ENCODE measurements at places on chromosomes 7 and 10.

- DNase-seq: no peak
Measured at GRCh38 chr10:113333313-113333712, 219.5 kb upstream of the HABP2 start.

- no peak for DNase-seq
Measured at GRCh38 chr7:117231047-117231359, 91.9 kb downstream of the WNT2 start.

GRCh38 chr7:139683137-139683921 lies 94.5 kb downstream of the HIPK2 start:
- no peak for DNase-seq

DNA sequence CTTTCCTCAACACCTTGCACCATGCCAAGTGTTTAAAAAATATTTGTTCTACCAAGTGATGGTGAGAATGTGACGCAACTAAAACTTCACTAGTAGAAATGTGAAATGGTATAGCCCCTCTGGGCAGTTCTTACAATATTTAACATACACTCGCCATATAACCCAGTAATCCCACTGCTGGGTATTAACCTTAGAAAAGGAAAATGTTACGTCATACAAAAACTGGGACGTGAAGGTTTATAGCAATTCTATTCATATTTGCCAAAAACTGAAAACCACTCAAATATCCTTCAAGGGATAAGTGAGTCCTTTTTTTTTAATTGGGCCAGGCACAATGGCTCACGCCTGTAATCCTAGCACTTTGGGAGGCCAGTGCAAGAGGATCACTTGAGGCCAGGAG lies 279.3 kb downstream of the SKIDA1 start:
- DNase-seq: no peak

GRCh38 chr10:103651783-103652476 lies 158.4 kb downstream of the NEURL1 start:
- no peak for DNase-seq

- DNase-seq: no peak
Measured at GRCh38 chr10:6564367-6564766, 15.7 kb downstream of the PRKCQ start.

DNA sequence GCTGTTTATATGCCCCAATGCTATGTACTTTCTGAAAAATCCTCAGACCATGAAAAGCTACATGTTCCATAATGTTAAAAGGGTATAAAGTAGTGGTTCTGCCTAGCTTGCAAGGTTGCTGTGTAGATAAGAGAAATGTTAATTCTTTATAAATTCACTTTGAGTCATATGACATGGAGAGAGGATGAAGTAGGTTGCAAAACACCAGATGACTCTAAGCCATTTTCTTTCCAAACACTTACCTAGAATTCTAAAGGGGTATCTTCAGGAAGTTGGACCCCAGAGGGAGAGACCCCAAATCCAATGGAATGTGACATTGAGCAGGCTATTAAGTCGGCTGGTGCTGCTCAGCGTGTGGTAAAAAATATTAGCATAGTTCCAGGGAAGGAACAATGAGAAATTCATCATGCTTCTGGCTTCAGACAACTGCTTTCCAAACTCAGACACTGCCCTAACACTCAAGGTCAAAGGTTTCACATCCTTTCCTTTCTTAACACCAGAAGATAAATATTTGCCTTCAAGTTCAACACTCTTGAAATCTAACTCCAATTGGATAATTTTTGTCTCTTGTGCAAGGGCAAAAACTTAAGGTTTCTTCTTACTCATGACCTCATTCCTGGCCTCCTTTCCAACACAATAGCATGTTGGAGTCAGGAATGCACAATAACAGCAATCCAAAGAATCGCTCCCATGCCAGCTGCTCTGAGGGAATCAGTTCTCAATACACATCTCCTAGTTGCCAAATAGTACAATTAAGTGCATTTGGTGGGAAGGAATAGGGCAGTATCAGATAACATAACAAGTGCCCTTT lies 100.7 kb upstream of the AFAP1L2 start:
- DNase-seq: no peak

DNA sequence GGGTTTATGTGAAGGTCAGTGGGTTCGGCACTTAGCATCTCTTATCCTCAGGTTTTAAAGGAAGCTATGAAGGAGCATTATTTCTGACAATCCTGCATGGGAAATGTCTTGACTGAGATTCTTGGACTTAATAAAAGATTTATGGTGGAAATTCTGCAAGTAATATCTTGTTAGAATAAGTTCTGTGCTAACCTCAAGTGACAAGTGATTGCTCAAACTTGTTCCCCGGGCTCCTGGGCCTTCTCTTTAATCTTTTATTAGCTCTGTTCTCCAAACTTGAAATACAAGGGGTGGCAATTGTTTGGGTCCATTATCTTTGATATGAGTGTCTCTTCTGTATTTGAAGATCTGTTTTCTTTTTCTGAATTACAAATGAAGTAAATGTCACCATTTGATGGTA lies 140.6 kb upstream of the CTBP2 start:
- DNase-seq: no peak

DNA sequence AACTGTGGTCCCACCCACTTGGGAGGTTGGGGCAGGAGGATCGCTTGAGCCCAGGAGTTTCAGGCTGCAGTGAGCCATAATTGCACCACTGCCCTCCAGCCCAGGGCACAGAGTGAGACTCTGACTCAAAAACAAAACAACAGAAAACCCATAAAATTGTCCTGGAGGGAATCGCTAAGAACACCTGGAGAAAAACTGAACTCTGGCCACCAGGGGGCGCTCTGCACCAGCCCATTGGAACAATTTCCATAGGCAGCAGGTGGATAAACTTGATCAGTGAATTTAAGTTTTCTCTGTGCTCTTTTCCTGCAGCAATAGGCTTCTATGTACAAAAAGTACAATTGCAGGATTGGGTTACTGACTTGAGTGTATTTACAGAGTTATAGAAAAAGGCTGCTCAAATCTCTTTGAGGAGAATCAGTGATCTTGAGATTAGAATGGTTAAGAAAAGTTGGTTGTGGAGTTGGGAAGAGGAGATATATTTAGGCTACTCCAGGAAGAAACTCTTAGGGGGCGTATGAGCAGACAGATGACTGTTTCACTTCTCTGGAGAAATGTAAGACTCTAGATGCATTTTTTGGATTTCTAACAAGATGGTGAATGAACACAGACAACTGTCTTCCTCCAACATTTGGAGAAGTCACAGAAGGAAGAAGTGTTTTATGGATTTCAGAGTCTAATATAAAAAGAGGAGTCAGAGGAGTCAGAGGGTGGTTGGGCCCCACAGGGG lies 274.9 kb upstream of the GALNT17 start:
- DNase-seq: peak; percentile 14

- no peak for DNase-seq
Measured at GRCh38 chr7:1569016-1569415, 816 bp downstream of the PSMG3 start.

DNA sequence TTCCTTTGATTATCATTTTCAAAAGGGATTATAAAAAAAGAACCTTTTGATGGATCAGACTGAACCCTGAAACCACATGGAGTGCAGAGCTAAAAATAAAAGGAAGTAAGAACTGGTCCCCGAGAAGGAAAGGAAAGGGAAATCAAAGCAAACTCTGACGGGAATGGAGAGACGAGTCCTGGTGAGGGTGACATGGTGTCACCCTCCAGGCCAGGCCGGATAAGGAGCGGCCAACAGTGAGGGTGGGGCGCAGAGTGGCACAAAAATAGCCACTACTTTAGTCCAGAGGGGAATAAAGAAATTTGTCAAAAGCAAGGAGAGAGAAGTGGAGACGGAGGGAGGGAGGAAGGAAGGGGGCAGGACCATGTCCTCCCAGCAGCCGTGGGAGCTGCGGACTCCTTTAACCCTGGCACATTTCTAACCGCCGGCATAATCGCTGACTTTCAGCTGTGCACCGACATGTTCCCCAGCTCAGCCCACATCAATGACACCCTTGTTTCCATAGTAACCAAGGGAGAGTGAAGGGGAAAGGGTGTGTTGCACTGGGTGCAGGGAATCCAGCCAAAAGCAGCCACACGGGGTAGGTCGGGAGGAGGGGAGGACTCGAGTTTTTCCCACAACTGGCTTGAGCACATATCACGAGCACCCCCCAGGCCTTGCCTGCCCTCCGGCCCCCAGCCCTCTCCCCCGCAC lies 29.7 kb downstream of the TRIM8 start:
- peak; percentile 31 for DNase-seq

DNA sequence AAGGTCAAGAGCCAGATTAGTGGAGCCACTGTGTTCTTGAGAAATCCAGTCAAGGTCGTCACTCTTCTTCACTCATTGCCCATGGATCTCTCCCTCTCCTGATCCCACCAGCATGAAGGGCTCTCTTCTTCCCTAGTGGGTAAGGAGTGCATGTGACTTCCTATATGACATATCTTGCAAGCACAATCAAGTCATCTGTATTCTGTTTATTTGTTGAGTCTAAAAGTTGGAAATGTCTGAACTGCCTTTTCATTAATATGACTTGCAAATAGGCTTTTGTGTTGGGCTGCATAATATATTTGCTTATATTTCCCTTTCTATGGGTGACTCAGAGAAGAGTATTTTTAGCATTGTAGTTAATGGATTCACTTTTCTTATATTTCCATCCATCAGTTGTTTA lies 313.7 kb upstream of the KMT2E start:
- DNase-seq: no peak
